ENCODE measurements at places on chromosomes 3 and 15.
A peak's percentile ranks its signal among the peaks of the same experiment; 100 is the strongest.

DNA sequence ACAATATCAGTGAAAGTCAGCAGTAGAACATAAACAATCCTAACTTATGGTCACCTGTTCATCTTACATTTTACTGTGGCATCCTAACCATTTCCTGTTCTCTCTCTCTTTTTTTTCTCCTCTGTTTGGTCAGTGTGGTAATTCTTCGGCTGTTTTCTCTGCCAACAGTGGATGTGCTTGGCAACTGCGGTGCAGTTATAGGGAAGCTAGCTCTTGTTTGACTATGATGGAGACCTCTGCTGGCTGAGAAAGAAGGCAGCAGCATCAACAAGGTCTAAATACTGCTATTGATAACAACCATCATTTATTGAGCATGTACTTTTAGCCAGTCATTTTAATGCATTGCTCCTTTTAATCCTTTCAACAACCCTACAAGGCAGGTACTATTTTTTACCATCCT, 723 bp upstream of the DRD3 start:
- peak; percentile 31 for DNase-seq

- DNase-seq, result no peak
These were observed 577.7 kb downstream of the FOXP1 start for GRCh38 chr3:71005702-71006321.

GRCh38 chr3:146550070-146550615, 5.7 kb upstream of the PLSCR1 start:
- no peak for DNase-seq

DNA sequence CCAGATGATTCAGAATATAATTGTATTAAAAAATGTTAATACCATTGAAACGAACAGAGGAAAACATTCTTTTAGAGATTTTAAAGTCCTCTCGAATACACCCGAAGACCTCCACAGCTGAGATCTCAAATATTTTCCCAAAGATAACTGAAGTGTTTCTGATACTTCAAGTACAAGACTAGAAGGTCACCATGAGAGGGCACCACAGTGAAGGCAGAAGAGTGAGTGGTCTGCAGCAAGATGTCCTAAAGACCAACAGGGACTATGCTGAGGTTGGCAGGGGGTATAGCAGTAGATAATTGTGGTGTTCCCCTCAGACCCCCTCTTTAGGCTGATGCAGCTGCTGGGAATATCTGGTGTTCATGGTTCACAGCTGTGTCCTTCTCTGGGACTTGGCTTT, 156.5 kb downstream of the PDCD6IP start:
- no peak for DNase-seq

- no peak for DNase-seq
These were observed 36.2 kb upstream of the AADACL2 start for GRCh38 chr3:151697496-151697895.

DNA sequence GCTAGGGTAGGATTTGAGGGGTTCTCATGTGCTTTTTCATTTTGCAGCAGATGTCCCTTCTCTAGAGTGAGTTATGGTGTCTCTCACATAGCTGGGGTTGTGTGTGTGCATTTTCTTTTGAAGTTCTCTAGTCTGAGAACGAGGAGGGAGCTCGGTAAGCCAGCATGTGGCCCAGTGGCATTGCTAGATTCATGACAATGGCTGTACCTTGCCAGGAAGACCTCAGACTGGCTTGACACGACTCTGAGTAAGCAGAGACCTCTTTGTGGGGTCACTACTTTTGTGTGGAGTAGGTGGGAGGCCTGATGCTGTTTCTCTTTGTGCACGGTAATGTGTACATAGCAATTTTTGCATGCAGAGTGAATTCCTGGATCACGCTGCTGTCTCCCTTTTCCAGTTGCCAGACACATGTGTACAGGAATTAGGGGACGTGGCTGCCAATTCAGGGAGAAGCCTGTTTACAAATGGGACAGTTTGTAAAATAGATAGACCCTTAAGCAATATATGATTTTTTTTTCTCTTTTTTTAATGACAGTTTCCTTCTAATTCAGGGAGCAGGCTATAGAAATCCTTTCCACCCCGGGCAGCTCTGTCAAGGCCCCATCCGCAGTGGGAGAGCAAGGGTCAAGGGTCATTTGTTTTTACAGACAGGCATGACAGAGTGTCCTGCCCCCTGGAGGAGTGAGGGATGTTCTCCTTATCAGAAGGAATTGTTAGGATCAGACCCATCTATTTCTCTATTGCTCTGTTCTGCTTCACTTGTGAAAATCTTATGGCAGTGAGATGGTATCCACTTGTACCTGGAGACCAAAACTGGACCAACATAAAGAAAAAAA, 4.6 kb downstream of the CACNA1D start:
- no peak for DNase-seq

DNA sequence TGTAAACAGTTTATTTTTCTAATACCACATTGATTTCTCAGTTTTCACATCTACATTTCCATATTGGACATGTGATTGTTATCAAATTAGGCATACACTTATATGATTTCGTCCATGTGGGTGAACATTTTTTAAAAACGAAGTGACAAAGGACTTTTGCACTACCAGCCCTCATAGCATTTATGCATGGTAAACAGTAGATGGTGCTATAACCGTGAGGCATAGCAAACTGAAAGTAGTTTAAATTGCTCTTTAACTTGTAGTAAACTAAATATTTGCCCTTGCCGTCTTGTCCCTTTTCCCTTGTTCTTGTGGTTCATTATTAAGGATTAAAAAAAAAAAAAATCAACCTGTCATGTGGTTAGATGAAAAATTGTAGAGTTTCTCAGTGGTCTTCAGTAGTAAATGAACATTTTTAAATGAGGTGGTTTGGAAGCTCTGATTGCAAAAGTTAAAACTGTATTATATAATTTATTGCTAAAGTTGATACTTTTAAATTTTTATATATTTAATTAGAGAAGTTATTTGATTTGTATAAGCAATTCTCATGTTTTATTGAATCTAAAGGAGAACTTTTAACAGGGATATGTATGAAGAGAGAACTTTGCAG, 24.0 kb downstream of the STX19 start:
- DNase-seq, result no peak

DNA sequence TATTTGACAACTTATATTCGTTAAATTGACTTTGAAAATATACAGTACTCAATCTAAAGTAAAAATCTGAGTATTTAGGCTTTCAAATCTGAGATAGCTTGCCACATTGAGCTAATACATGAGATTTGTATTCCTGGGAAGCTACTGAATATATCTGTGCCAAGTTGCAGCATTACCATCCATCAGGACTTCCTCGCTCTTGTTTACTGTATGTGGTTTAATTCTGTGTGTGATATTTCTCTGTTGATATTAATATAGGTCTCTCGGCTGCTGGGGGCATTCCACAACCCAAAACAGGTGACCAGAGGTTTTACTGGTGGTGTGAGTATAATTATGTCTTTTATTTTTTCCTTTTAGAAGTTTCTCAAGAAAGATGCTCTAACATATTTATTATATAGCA, 5.8 kb downstream of the IDH3A start:
- DNase-seq, result no peak

DNA sequence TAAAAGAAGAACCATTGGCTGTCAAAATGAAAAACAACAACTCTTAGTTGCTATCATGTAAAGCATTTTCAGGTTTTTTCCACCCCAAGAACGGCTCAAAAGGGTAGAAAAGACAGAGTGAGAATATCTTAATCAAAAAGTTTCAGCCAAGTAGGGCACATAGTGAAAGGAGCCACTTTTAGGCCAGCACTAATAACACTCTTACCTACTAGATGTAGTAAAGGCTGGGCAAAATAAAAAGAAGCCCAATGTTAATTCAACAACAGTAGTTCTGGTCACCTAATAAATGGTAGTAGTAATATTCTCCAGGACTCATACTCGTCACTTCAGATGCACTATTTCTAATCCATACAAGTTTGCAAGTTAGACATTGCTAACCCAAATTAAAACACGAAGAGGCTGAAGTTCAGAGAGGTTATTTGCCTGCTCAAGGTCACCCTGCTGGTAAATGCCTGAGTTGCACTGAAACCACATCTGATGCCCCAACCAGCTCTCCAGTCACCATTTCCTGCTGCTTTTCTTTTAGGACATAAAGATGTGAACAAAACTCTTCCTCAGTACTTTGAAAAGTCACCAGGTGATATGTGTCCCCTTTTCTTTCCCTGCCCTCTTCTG, 7.5 kb downstream of the GOLIM4 start:
- no peak for DNase-seq

DNA sequence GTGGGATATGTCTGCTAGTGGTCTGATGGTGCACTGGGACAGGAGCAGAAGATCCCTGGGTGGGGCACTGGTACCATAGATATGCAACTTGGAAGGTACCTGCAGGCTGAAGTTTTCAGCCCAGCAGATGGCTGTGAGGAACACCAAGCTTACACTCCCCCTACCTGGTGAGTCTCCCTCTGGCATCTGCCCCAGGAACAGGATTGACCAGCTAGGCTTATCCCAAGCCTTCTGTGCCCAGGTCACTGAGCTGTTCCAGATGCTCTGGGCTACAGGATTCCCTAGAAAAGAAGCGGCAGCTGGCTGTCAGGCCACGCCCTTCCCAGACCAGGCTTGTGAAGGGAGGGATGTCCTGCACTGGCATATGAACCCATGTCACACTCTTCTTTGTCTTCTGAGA, 1130.0 kb downstream of the NAALADL2 start:
- DNase-seq, result no peak

- DNase-seq, result no peak
These were observed 127.9 kb downstream of the DMXL2 start for GRCh38 chr15:51494411-51495314.

DNA sequence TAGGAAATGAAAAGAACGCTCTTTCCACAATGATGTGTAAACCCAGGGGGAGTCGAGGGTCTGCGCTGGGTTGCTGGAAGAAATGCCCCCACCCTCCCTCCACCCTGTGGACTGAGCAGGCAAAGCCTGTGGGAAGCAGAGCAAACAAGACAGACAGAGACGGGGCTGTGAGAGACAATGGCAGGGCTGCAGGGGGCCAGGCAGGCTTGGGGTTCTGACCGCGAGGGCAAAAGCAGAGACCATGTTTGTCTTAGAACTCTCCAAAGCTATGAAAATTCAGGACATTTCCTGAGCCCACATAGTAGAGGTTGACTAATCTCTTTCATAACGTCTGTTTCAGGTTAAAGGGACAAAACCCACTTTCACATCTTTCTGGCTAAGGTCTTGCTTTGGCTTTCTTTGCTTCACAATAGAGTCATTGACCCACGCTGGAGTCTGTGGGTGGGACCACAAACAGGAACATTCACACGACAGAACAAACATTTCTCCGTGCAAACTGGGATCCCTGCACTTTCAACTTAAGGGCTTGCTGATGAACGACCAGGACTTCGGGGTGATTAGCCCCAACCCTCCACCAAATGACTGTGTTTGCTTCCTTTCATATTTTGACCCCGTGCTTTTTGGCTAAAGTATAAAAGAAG, 156.0 kb upstream of the TPM1 start:
- DNase-seq, result no peak

GRCh38 chr15:91538782-91539181, 314.7 kb upstream of the SLCO3A1 start:
- DNase-seq, result no peak

GRCh38 chr15:80550219-80550907, 144.7 kb upstream of the ABHD17C start:
- DNase-seq, result no peak

DNA sequence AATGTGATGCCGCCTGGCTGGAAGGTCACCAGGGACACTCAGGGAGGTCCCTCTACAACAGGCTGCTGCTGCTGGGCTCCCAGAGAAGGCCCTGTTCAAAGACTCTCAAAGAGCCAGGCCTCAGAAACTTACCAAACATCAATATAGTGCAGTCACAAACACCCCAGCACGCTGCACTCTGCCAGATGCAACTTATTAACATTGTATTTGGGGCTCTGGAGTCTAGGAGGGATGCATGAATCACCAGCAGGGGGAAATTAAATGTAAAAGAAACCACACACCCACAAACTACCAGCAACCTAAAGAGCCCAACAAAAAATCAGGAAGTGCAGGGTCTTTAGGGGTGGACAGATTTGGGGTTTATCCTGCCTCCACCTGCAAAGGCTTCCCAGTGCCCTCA, 74.6 kb upstream of the SPATA12 start:
- DNase-seq, result no peak

DNA sequence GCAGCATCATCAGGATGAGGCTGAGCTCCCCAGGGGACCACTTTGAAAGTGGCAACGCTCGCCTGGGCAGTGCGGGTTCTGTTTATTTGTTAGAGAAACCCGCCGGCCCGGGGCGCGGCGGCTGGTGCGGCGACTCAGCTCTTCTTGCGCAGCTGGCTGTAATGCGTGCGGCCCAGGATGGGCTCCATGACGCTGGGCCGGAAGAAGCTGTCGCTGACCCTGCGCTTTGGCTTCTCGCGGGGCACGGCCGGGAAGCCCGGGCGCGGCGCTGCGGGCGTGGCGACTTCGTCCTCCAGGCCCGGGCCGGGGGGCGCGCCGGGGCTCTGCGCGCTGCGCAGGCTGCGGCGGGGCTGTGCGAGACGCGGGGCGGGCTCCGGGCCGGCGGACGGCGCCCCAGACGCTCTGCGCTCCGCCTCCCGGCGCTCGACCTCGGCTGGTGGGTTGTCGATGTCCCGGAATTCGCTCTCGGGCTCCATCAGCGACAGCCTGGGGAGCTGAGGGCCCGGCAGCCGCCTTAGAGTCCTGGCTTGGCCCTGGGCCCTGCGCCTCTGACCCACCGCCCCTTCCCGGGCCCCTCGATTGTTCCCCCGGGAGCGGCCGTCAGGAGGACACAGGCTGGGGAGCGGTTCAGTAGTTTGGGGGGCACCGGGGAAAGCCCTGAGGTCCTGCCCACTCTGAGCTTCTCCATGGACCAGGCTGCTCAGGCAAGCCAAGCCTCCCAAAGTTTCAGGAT, 10.3 kb upstream of the KIF7 start:
- no peak for DNase-seq

DNA sequence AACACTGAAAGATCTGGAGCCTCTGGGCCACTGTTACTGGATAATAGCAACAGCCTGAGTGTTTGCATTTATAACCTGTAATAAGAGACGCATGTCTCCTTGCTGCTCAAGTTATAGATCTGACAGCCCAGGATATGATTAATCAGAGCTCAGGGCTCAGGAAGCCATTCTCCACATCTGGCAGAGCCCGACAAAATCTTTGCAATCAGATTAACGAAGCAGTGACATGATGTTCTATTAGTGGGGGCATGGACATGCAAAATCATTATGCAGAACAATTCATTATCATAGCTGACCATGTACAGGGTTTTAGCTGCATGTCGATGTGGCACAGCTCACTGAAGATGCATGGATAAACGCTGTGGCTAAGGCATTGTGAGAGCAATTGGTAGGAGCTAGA, 730.3 kb downstream of the ZNF385D start:
- no peak for DNase-seq

- no peak for DNase-seq
These were observed 32.9 kb downstream of the SEMA6D start for GRCh38 chr15:47750030-47750739.

- no peak for DNase-seq
These were observed 374.1 kb upstream of the RBMS3 start for GRCh38 chr3:28906561-28907310.

- DNase-seq, result no peak
These were observed 532.8 kb upstream of the TBL1XR1 start for GRCh38 chr3:177729956-177730681.

- DNase-seq, result no peak
These were observed 21.9 kb upstream of the SEMA3F start for GRCh38 chr3:50133283-50133615.

- DNase-seq, result no peak
These were observed 7.4 kb downstream of the EPHA3 start for GRCh38 chr3:89114841-89115223.
